ENCODE measurements at places on chromosomes 7 and 10. TPM values are rescaled to one million over a fixed set of nuclear protein-coding genes. Genes with fewer than 3 reads are reported as not detected.

TNKS2 gene
- total RNA-seq = 23.9 TPM

MKX gene
- total RNA-seq = not detected

ZNF273 gene
- 2.5 TPM for total RNA-seq

ZNF394 gene
- total RNA-seq = 16.0 TPM

MYL10 gene
- total RNA-seq = not detected

FAM149B1 gene
- 7.0 TPM for total RNA-seq

OPN1SW gene
- not detected for total RNA-seq

CYP2C19 gene
- not detected for total RNA-seq

RBM20 gene
- total RNA-seq = 4.3 TPM

SNCG gene
- total RNA-seq = 9.6 TPM

SPDYE8 gene
- not detected for total RNA-seq

ZNF365 gene
- total RNA-seq = 0.86 TPM

MAT1A gene
- total RNA-seq = 0.04 TPM

PHYH gene
- 33.5 TPM for total RNA-seq

C10orf105 gene
- total RNA-seq = not detected

SPRN gene
- total RNA-seq = 0.33 TPM

OR13A1 gene
- total RNA-seq = not detected

KLLN gene
- total RNA-seq = 0.68 TPM

ABCB1 gene
- 0.46 TPM for total RNA-seq

LRRC18 gene
- total RNA-seq = not detected

TACC2 gene
- 92.6 TPM for total RNA-seq

PAPOLB gene
- total RNA-seq = not detected
